NCI-H1105 (cell line): ENCODE measurements at places on chromosomes 3 and 15.

DNA sequence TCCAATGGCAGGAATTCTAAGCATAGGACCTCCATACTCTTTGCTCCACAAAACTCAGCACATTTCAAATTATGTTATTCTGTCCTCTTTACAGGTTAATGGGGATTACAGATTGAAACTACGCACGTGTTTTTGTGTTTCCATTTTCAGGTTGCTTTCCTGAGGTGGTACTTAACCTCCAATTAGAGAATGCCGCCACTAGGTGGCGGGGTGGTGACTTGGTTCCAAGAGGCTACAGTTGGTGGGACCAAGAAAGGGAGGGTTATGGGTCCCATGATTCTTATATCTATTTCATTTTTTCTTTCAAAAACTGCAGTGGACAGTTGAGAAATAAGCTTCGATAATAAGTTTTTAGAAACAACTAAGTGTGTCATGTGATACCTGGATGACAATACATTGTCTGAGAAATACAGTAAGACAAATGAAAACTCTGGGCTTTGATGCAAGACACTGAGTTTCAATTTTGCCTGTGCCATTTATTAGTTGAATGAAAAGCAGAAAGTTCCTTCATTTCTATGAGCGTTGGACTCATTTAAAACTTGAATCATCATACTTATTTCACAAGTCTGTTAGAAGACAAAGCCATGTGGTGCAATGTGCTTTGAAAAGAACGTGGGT lies 539.0 kb downstream of the FGF12 start:
- DNase-seq: no peak

GRCh38 chr15:79341396-79341795 lies 30.5 kb downstream of the TMED3 start:
- no peak for DNase-seq

DNA sequence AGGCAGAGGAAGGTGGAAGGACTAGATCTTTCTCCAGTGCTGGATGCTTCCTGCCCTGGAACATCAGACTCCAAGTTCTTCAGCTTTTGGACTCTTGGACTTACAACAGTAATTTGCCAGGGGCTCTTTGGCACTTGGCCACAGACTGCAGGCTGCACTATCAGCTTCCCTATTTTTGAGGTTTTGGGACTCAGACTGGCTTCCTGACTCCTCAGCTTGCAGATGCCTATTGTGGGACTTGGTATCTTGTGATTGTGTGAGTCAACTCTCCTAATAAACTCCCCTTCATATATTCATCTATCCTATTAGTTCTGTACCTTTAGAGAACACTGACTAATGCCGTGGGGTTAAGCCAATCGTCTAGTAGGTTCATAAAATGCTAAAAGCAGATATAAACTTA lies 8.8 kb upstream of the B3GNT5 start:
- DNase-seq: no peak

DNA sequence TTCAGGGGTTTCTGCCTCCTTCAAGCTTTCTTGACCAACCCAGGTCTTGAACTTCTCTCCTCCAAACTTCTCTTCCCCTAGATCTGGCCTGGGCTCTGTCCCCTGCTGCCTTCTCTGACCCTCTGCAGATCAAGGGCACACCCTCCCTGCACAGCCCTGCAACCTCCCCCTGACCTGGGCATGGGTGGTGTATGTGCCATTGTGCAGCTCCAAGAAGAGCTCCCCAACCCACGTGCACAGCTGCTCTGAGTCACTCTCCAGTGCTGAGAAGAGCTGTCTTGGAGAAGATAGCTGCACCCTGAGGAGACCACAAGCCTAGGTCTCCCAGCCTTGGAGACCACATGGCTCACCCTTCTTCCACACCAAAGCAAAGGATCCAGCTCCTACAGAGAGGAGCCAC lies 8.0 kb downstream of the MAN2C1 start:
- no peak for DNase-seq

DNA sequence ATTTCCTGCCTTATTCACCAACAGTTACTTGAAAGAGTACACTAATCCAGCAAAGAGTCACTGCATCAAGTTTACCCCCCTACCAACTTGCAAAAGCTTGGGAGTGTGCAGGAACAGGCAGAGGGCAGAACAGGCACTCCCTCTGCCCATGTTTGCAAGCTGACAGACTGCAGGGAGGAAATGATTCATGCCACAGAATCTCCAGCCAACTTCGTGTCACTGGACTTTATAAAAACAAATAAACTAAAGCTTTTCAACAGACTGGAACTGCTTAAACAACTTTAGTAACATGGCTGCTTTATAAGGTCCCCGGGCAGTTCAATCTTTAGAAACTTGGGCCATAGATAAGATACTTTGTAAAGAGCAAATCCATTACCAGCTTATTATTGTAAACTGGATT lies 129.5 kb downstream of the THRB start:
- no peak for DNase-seq

DNA sequence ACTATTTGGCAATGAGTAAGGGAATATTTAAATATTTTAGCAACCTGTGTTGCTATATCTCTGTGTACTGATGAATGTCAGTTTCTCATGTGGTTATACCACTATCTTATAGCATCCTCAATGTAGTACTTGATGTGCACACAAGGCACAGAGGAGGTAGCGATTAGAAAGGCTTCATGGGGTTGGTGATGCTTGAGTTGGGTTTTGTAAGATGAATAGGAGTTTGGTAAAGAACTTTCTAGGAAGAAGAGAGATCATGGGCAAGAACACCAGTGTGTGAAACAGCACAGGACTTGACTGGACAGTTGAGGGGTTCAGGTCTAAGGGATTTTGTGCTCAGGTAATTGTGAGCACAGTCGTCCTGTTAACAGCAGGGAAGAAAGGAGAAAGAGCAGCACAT lies 38.1 kb downstream of the LPP start:
- DNase-seq: no peak

DNA sequence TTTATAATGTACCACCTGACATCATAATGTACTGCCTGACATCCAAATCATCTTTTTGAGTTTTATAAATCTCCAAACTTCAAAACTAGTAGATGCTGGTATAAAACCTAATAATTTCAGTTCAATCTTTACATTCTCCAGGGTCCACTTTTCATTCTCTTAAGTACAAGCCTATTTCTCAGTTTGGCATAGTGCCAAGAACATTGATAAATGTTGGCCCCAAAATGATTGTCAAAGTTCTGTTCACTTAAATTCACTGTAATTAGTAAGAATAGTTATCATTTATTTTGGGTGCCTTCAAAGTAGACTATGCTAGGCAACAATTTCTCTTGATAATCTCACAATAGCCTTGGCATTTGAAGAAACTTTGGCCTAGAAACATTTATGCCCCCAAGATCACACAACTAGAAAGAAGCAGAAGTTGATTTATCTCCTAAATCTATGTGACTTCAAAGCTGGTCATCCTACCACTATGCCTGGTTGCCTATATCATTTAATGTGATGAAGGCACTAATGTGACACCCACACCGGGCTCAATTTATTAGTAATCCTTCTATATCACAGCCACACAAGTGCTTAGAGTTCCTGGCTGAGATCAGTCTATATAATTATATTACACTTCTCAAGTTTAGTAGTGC lies 101.7 kb downstream of the ZNF609 start:
- no peak for DNase-seq

GRCh38 chr3:52783211-52783555 lies 5.8 kb downstream of the ITIH1 start:
- no peak for DNase-seq

- DNase-seq: no peak
Measured at GRCh38 chr3:138974462-138974861, 27.4 kb downstream of the FOXL2NB start.

DNA sequence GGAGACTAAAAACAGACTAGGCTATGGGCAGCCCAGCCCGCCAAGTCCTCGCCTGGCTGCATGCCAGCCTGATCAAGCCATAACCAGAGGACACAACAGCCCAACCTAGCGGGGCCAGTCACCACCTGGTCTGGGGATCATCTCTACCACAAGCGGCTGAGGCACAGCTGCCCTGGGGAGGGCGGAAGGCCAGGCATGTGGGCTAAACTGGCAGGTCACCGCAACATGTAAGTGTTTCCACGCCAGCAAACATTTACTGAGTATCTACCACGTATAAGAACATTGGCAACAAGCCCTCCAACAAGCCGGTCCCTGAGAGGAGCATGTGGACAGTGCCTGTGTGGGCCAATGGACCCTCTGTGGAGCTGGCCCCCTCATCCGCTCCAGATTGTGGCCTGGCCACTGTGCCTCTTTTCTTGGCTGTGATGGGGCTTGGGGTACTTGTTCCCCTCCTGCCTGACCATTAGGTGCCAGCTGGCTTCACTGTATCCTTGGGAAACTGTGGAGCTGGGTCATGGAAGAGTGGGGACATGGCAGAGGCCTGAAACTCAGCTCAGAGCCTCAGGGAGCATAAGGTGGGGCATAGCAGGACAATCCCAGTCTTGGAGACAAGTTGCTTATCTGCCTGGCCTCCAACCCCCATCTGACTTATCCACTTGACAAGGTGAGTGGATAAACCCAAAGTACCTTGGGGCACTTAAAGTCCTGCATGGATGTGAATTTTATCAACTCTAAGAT lies 9.0 kb downstream of the UBXN7 start:
- DNase-seq: peak; percentile 33

DNA sequence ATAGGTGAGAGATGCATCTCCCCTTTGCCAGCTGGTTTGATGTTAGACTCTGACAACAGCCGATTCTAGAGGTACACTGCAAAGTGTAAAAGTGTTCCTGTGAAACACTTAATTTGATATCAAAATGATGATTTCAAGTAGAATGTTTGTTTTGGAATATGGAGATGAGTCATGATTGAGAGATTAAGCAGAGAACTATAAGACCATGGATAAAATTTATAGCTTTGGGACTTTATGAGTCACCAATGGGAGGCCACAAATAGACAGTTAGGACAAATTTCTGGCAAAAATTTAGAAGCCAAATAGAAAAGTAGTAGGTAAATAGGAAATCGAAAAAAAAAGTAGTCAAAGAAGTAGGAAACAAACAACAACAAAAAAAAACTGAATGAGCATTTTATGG lies 672.5 kb downstream of the NSUN3 start:
- no peak for DNase-seq

DNA sequence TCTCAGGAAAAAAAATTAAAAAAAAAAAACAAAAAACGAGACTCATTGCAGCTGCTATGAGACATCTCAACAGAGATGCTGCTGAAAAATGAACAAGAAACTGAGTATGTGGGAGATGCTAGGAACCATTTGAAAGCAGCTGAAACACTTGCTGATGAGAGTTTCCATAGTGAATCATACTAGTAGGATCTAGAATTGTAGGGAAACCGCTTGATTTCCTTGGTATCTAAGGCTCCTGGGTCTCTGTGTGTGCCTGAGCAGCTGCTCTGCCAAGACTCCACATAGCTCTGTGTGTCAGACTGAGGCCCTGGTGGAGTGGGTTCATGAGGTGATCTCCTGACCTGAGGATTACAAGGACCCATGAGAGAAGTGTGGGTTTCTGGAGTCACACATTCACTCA lies 313.4 kb upstream of the NECTIN3 start:
- DNase-seq: no peak

- no peak for DNase-seq
Measured at GRCh38 chr15:76056931-76057330, 2.9 kb upstream of the TMEM266 start.

DNA sequence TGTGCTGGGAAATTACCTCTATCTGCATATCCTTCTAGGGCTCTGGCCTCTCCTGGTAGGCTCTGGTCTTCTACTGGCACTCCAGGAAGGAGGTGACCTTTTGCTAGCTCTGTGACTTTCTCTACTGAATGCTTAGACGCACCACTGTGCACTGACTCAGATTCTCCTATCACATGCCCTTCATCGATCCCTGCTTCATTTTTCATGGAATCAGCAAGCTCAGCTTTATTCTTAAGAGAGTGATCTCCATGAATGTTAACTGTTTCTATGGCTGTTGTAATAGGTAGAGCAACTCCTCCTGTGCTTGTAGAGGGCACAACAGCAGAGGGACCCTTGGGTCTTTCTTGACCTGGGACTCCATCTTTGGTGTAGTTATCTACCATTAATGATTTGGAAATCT lies 106.6 kb downstream of the MAP4 start:
- no peak for DNase-seq

- no peak for DNase-seq
Measured at GRCh38 chr15:29913528-29914135, 91.4 kb upstream of the TJP1 start.

GRCh38 chr15:101401286-101401685 lies 88.2 kb downstream of the PCSK6 start:
- no peak for DNase-seq

DNA sequence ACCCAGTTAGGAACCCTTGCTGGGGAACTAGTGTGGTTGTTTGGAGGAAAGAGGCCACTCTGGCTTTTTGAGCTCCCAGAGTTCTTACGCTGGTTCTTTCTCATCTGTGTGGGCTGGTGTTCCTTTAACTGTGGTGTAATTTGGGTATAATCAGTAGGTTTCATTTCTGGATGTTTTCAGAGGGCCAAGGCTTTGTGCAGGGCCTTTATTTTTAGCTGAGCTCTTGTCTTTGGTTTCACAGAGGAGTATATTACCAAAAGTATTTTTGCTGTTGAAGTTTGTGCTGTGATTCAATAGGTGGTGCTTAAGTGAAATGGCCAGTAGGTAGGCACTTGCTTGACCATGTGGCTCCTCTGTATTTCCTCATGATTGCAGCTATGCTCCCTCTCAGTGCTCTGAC lies 357.9 kb downstream of the KCNH8 start:
- no peak for DNase-seq

DNA sequence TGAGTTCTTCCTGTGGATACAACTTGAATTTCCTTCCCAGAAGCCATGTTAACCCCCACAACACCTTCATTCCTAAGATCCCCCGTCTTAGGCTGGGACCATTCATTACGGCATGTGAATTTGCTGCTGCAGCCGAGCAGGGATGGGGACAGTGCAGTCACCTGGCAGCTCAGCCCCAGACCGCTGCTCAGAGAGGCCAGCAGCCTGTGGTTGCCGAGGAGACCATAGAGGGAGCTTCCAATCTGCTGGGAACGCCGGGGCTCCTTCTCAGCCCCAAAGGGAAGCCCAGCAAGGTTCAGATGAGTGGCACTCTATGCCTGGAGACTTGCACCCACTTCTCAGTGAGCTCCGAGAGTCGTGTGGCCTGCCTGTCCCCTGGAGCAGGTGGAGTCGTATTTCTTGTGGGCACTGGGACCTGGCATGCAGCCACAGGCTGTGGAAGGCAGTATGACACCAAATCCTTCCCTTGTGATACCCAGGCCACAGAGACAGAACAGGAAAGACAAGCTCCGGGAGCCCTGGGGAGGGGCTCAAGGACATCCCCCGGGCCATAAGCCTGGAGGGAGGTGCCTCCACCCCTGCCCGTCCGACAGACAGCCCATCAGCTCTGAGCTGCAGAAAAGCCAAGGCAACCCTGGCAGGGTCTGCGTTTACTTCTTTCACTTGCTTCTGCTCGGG lies 167.3 kb downstream of the FAM43A start:
- peak; percentile 36 for DNase-seq

DNA sequence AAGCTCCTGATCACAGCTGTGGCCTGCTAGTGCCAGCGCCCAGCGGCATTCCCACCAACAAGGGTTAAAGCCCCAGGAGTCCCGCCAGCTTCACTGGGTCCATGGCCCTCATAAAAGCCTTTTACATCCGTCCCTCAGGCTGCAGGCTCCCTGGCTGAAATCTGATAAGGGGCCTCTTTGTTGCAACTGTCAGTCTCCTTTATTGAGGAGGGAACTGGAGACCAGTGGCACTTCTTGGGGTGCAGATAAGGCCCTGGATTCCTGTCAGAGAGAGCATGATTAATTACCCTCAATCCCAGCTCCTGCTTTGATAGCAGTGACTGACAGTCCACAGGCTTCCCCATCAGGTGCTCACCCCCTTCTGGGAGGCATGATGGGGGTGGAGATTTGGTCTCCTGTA lies 30.9 kb upstream of the CLK3 start:
- no peak for DNase-seq

- peak; percentile 51 for DNase-seq
Measured at GRCh38 chr3:132210476-132211346, 106.5 kb upstream of the ACP3 start.

GRCh38 chr3:41104147-41104546 lies 95.2 kb upstream of the CTNNB1 start:
- no peak for DNase-seq
